Osteoblast (primary cell): ENCODE measurements at places on chromosomes 13 and 19.
A peak's percentile ranks its signal among the peaks of the same experiment; 100 is the strongest.

GRCh38 chr13:43433691-43434141 is 353.1 kb downstream of the ENOX1 start:
- no peaks in the 10 kb centered on the region for H3K36me3 ChIP-seq
- no peak overlapping the region for H3K27ac ChIP-seq
- DNase-seq: no peak
- no peaks in the 10 kb centered on the region for H3K27me3 ChIP-seq
- no peak overlapping the region for H3K4me3 ChIP-seq

DNA sequence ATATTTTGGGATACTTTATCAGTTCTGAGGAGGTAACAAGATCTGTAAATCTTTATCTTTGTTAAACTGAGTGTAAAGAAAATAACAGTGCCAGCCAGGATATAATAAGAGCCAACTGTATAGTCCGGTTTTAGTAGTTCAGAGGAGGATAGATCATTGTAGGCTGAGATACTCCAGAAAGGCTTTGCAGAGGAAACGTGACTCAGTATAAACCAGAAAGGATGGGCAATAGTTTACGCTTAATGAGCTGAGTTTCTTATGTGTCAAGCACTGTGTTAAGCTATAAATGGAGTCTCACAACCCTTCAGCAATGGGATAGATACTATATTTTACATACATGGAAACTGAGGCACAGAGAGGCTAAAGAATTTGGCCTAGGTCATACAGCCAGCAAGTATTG is 3.8 kb downstream of the RFXAP start:
- H3K4me3 ChIP-seq: no peak overlapping the region
- H3K27ac ChIP-seq: no peak overlapping the region

GRCh38 chr19:16601378-16602052 is 26.5 kb downstream of the MED26 start:
- H3K36me3 ChIP-seq: no peaks in the 10 kb centered on the region
- H3K27me3 ChIP-seq: no peaks in the 10 kb centered on the region
- no peak overlapping the region for H3K4me3 ChIP-seq
- peak; percentile 27 for DNase-seq

GRCh38 chr13:19984430-19985218 is 26.1 kb downstream of the ZMYM2 start:
- peak; percentile 84 for DNase-seq
- H3K27me3 ChIP-seq: no peaks in the 10 kb centered on the region
- H3K4me3 ChIP-seq: no peak overlapping the region
- H3K36me3 ChIP-seq: no peaks in the 10 kb centered on the region
- H3K4me1 ChIP-seq: peaks cover 4% of the 10 kb centered on the region

DNA sequence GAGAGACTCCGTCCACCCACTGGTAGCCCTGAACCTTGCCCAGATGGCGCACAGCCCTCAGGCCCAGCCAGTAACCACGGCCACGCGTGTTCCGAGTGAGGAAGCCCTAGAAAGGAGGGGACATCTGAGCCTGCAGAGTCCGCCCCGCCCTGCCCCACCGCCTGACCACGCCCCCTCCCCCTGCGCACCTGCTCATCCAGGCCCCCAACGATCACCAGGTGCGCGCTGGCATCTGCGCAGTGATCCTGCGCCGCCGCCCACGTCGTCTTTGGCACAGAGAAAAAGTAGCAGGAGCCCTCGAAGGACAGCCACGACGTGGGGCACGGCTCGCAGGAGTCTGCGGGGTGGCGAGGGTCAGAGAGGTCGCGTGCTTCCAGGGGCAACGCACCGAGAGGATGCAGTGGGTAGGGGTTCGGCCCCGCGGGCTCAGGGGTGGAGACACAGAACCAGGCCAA is 2.1 kb downstream of the CLEC4G start:
- H3K27me3 ChIP-seq: peaks cover 26% of the 10 kb centered on the region
- DNase-seq: no peak
- H3K4me3 ChIP-seq: no peak overlapping the region
- H3K36me3 ChIP-seq: no peaks in the 10 kb centered on the region

GRCh38 chr13:92682832-92683517 is 543.6 kb upstream of the GPC6 start:
- H3K4me3 ChIP-seq: no peak overlapping the region
- no peaks in the 10 kb centered on the region for H3K4me1 ChIP-seq
- H3K27me3 ChIP-seq: no peaks in the 10 kb centered on the region
- no peak overlapping the region for H3K27ac ChIP-seq
